ENCODE measurements at places on chromosomes 2 and 18.

DNA sequence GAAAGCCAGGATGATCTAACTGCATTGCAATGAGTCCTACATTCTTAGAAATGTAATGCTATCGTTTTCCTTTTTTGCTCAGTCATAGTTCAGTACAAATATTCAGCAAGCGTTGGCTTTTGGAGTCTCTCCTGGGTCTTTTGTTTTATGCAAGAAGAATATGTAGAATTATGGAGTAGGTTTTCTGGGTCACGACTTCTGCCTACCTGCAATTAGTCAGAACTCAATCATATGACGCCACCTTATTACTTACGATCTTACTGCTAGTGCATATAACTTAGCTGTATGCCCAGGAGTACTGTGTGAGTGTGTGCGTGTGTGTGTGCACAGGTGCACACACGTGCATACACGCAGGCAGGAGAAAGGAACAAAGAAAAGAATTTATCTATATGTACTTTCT is 640.2 kb downstream of the STK39 start:
- DNase-seq: no peak

GRCh38 chr2:66539452-66539851 is 104.5 kb downstream of the MEIS1 start:
- no peak for DNase-seq

DNA sequence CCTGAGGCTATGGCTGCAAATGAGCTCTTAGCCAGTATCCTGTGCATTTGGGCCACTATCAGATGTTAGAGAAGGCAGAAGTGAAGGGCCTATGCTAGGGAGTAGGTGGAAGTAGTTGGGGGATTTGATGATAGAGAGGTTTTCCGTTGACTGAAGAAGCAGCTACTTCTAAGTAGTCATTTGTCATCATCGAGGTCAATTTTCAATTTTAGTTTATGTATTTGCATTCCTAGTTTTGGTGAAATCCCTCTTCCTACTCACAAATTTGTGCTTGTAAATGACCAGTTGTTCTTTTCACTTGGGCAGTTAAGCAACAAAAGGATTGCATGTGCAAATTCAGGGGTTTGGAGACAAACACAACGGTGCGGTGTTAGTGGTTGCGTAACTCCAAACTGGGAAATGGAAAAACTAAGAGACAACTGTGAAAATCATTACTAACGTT is 48.5 kb upstream of the PELI1 start:
- no peak for DNase-seq

DNA sequence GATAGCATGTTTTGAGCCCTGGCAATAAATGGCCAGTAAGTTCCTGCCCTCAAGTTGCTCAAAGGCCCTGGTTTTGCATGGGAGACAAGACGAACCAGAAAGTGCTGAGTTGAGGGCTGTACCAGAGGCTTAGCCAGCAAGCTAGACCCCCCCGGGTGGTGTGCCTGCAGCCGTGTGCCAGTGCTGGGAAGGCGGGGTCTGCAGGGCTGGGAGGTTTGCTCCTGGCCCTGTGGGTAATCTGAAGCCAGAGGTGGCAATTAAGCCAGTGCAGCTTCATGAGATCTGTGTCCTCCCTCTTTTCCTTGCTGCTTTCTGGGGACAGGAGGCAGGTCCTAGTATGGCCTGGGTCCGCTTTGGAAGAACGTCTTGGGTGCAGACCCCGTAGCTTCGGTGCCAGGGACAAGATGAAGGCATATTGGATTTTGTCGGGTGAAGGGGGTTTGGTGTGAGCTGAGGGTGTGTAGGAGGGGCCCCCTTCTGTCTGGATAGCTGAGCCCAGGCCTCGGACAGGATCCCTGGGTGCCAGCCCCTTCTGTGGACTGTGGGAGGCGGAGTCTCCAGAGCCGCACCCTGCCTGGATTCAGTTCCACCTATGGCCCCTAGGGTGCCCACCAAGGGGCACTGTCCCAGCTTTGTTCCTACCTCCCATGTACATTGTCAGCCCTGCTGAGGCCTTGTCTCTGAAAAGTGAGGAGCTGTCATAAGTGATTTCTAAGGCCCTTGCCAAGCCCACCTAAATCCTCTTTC is 15.6 kb downstream of the ATOH8 start:
- DNase-seq: no peak

- DNase-seq: no peak
These were observed 55.0 kb downstream of the ABCB11 start for GRCh38 chr2:168976034-168976654.

DNA sequence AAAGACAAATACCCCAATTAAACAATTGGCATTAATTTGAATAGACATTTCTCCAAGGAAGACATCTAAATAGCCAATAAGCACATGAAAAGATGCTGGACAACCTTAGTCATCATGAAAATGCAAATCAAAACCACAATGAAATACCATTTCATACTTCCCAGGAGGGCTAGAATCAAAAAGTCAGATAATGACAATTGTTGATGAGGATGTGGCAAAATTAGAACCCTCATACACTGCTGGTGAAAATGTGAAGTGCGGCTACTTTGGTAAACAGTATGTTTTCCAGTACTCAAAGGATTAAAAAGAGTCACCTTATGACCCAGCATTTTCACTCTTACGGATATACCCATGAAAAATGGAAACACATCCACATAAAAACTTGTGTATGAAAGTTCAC is 91.6 kb downstream of the FIGN start:
- DNase-seq: no peak

DNA sequence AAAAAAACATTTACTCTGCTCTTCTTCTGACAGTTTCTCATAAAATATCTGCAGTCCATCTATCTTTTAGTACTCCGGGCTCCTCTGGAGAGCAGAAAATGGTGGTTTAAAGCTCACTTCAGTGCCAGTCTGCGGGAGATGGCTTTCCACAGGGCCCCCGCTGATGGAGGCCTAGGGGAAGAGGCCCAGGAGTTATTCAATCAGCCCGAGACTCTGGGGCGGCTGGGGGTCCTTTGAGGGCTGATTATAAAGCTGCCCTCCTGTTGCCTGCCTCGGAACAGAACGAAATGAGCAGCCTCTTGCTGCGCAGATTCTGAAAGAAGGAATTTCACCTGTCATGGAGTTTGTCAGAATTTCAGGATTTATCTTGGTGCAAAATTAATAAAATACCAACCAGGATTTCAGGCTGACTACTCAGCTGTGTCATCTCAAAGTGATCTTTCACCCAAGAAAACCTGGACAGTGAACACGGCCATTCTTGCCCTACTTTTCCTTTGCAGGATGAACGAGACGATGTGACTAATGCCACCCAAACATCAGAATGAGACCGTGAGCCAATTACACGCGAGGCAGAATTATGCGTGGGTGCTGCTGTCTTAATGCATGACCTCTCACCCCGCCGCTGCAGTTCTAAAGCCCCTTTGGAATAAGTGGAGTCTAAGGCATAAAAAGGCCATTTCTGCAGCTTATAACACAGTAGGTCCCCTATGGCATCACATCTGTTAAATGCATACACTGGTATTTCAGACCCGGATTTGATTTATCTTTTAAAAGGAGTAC is 273.8 kb downstream of the ZNF521 start:
- DNase-seq: no peak

DNA sequence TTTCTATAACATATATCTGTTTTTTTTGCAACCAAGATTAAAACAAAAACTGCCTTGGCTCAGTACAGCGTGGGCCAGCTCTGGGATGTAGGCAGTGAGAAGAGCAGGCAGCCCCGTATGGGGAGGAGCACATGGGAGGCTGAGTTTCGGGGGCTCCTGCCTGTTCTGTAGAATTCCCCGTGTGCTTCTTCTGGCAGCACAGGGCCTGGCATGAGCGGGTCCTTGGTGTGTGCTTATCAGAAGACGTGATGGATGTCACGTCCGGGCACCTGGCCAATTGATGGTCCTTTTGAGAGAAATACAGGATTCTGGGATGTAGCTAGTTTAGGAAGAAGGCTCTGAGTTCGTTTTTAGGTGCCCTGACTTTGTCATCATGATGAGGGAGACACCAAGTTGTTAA is 16.2 kb downstream of the IMPA2 start:
- no peak for DNase-seq

DNA sequence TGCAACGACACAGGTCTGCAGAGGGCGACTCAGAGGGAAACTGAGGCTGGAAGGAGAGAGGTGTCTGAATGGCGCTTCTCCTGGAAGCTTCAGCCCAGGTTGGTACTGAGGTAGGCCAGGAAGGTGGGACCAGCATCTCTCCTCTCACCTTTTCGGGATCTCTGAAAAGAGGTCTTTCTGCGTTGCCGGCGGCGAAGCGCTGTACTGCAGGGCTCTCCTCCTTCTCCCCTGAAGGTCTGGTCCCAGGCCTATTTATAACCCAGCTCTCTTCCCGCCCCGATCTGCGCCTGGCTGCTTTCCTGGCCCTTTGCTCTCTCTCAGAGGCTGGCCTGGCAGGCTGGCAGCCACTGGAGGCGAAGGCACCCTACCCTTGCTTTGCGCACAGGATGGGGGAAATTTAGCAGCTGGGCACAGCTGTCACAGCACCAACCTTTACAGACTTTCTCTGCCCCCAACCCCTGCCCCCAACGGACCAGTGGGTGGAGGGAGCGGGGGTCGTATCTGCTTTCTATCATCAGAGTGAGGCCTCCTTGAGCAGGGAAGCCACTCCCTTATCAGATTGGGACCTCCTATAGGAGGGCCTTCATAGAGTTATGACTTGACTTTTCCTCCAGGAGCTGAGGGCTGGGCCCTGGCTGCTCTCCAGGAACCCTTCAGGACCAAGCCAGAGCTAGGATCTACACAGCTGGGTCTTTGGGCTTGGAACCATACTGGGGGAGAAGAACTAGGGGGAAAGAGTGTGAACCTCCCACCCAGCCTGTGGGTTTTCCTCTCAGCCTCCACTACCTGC is 1.1 kb downstream of the DYSF start:
- no peak for DNase-seq

DNA sequence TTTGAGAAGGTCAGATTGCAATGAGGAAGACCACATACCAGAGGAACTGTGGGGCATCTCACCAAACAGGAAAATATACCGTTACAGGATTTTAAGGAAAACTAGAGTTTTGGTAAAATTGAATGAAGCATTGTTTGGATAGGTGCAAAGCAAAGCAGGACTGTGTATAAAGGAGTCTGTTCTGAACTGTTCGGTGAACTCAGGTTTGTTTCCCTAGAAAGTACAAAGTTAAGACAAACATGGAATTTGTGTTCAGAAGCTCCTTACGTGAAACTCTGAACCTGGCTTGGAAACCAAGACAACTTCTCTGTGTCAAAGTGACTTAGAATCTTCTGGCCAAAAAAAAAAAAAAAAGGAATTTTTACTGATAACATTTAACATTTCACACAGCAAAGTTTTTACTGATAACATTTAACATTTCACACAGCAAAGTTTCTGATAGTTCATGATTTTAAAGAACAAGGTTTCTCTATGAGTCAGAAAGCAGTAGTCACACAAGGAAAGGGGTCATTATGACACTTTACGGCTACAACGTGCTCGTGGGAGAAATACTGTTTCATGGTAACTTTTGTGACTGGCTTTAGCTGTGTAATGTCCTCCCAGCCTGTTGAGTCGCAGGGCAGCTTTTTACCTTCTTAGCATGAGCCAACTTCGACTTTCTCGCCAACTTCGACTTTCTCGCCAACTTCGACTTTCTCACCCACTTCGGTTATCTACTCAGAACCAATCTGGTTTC is 21.2 kb upstream of the TET3 start:
- no peak for DNase-seq

Data from stimulated activated CD4-positive, alpha-beta T cell treated with anti-CD3 and anti-CD28 coated beads, Interleukin-1b, Interleukin-23, amount 100 ng/mL, for 24 hours (primary cell).